Stimulated activated CD4-positive, alpha-beta T cell treated with anti-CD3 and anti-CD28 coated beads, Interleukin-1b, Interleukin-23, amount 100 ng/mL, for 48 hours (primary cell): ENCODE measurements at places on chromosomes 2 and 18.

- no peak for DNase-seq
These were observed 103.9 kb downstream of the RND3 start for GRCh38 chr2:150383587-150383986.

DNA sequence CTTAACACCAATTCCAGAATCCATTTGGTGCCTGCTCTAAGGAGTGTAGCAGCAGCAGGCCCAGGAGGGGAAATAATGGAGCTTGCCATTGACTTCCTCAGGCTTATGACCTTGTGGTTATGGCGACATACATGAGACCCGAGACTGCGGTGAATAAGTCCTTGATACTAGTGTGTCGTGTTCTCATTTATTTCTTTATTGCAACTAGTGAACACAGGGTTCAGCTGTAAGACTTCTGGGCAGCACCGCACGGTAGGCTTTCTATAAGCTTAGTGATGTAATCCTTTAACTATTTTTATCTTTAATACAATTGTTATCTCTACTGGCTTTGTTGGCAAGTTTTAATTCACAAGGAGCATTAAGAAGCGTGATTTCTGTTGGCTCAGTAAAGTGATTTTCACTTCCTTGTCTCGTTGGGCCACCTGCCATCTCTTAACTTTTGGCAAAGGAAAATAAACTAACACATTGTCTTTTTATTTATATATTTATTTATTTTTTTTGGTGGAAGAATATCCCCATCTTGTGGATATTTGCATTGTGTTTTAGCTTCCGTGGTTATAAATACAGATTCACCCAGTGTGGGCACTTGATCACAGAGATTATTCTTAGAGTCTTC lies 139.8 kb downstream of the LTBP1 start:
- no peak for DNase-seq

DNA sequence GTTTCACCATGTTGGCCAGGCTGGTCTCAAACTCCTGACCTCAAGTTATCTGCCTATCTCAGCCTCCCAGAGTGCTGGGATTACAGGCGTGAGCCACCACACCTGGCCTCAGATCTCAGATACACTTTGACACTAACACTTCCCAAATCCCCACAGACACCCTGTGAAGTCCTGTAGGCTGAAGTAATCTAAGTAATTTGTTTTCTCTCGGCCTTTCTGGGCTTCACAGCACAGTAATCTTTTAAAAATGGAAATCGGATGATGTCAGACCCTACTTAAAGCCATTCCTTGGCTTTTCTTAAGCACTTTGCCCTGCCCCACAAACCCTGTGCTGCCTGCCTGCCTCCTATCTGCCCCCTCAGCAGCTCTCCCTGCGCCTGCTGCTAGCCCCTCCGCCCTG lies 16.2 kb downstream of the ATIC start:
- no peak for DNase-seq

DNA sequence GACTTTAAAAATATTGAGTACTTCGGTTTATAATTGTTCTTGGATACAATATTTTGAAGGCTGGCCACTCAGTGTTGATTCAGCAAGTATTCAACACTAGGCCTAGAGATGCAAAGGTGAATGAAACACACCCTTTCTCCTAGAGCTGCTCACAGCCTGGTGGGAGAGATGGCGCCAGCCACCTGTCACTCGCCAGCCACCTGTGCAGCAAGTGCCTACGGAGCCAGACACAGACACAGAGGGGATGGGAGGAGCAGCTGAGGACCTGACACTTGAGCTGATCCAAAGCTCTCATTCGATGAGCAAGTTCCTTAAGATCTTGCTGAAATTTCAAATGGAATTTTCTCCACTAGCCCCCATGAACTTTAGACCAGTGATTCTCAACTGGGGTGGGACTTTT lies 151.1 kb upstream of the RIOK3 start:
- DNase-seq, result no peak

- DNase-seq, result no peak
These were observed 49.0 kb upstream of the MC4R start for GRCh38 chr18:60421356-60422118.

- DNase-seq, result no peak
These were observed 230.8 kb downstream of the SRBD1 start for GRCh38 chr2:45380131-45380836.

- no peak for DNase-seq
These were observed 708 bp downstream of the ZNF24 start for GRCh38 chr18:35343488-35343935.

DNA sequence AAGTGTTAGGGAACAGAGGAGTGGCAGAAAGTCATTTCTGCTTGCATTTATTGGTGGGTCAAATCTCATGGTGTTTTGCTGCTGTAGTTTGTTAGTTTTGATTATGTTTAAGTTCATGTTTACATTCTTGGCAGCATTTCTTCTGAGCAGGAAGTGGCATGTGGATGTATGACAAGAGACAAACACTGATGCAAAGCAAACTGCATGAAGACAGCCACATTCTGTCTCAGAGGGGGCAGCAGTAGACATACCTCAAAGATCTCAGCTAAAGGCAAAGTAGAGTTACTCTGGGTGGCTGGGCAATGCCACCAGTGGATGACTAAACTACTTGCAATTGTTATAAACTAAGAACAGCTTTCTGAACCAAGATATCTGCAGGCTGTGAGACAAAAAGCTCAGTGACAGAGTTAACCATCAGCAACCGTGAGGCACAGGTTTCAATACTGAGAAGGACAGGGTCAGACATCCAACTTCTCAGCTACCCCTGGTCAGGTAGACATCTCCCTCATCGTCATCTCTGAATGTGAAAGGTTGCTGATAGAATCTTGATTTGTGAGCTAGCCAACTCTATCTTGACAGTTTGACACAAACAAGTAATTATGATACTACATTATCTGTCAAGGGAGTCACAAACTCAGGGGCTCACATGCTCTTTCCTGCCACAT lies 16.4 kb downstream of the GALNT3 start:
- DNase-seq, result no peak

DNA sequence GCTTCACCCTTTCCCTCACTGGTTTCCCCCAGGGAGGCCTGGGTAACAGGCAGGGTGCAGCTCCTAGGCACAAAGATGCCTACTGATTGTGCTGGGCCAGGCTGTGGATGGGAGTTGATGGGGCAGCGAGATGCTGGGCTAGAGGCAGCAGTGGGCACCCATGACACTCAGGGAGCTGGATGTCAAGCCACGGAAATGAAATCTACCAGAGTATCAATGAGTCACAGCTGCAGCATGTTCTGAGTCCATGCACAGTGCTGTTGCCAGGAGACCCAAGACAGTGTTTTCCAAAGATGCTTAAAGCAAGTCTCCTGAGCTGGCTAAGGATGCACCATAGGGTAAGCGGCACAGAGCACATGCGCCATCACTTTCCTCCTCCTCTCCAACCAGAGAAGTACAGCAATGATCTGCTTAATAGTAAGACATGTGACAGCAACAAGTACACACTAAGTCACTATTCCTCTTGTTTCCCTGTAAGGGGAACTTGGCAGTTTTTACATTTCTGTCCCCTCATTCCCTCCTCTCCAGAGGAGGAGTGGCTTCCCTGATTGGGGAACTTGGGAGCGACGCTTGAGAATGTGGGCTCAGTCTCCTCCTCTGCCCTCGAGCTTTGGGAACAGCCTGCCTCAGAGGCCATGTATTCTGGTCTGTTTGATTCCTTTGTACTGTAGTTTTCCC lies 57.2 kb downstream of the CDC42EP3 start:
- DNase-seq, result no peak

- DNase-seq, result no peak
These were observed 184.8 kb downstream of the PRKCE start for GRCh38 chr2:45836316-45836715.

- DNase-seq, result no peak
These were observed 497.9 kb upstream of the RAB6C start for GRCh38 chr2:129481306-129482219.

DNA sequence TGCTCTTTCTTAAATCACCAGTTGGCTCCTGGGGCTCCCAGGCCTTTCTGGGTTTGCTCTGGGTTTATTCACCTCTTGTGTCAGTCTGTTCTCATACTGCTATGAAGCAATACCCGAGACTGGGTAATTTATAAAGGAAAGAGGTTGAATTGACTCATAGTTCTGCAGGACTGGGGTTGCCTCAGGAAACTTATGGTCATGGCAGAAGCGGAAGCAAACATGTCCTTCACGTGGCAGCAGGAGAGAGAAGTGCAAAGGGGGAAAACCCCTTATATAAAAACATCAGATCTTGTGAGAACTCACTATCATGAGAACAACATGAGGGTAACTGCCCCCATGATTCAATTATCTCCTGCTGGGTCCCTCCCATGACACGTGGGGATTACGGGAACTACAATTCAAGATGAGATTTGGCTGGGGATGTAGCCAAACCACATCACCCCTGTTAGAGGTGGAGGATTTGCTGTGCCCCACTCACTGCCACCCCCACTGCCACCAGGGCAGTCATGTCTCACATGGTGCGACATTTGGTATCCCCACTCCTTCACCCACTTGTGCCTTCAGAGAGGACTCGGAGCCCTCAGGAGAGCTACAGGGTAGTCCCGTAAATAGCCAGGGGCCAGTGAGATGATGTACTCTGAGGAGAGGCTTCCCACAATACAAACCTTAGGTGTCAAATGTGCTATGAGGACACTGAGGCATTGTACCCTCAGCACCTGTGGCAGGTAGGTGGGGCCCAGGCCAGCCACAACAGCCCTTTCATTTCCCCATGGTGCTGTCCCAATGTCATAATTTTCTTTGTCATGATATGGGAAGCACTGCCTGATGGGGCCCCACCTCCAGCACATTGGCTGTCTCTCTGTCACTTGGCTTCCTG lies 35.7 kb downstream of the CDC42EP3 start:
- DNase-seq, result peak; percentile 84

- DNase-seq, result no peak
These were observed 21.3 kb downstream of the CENPO start for GRCh38 chr2:24814516-24814915.

DNA sequence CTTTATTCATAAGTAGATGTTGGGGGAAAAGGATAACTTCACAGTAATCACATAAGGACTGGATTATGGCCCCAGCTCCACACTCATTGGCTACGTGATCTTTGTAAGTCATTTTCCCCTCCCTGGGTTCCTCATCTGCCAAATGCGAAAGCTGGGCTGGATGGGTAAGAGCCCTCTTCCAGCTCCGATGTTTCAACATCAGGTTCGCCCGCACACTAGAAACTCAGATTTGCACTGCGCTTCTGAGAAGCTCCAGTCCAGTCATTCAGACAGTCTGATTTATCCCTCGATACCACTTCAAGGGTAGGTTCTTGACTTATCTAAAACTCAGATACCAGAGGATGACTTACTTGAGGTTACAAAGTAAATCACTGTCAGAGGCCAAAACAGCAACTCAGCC lies 31.0 kb upstream of the RMDN2 start:
- peak; percentile 32 for DNase-seq

GRCh38 chr2:68279691-68280090 lies 27.4 kb upstream of the PPP3R1 start:
- no peak for DNase-seq

- DNase-seq, result no peak
These were observed 122.5 kb downstream of the MAIP1 start for GRCh38 chr2:200077838-200078237.

DNA sequence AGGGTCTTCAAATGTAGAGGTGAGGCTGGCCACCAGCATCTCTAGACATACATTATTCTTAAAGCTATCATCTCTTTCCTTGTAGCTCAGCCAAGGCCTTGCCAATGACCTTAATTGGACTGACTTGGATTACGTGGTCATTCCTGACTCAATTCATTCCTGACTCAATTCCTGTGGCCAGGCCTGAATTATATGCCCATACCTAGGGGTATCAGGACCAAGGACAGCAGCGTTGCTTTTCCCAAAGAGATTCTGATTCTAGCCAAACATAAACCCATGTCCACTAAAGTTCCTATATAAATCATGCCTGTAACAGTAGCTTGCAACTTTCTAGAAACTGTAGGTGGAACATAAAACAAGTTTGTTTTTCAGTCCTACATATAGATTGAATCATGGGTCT lies 231.7 kb downstream of the ARL6IP6 start:
- DNase-seq, result no peak

- DNase-seq, result no peak
These were observed 70.7 kb downstream of the NABP1 start for GRCh38 chr2:191748528-191749180.

- DNase-seq, result no peak
These were observed 2.9 kb downstream of the CHRND start for GRCh38 chr2:232528746-232529460.

GRCh38 chr2:68352651-68353391 lies 12.3 kb upstream of the PLEK start:
- no peak for DNase-seq

DNA sequence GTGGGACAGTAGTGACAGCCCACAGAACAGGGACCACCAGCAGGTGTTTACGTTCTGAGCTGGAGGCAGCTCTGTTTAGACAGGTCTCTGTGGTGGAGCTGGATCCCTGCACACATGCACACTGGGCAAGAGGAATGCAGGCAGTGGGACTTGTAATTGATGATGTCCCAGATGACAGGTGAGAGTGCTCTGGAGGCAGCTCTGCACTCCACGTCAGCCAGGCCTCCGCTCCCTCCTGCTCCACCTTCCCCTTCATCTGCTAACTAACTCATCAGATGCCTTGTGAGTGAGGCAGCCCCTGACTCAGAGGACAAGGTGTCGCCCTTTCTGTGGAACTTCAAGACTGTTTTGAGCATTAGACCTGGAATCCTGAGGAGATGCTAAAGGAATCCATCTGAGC lies 53.2 kb downstream of the SH3YL1 start:
- DNase-seq, result no peak

GRCh38 chr2:113266431-113266830 lies 12.3 kb downstream of the PAX8 start:
- no peak for DNase-seq

GRCh38 chr2:126932529-126932928 lies 33.8 kb downstream of the TEX51 start:
- DNase-seq, result no peak

GRCh38 chr2:8537562-8538155 lies 144.2 kb upstream of the ID2 start:
- DNase-seq, result no peak

GRCh38 chr2:9247177-9247576 lies 40.6 kb downstream of the ASAP2 start:
- DNase-seq, result no peak

DNA sequence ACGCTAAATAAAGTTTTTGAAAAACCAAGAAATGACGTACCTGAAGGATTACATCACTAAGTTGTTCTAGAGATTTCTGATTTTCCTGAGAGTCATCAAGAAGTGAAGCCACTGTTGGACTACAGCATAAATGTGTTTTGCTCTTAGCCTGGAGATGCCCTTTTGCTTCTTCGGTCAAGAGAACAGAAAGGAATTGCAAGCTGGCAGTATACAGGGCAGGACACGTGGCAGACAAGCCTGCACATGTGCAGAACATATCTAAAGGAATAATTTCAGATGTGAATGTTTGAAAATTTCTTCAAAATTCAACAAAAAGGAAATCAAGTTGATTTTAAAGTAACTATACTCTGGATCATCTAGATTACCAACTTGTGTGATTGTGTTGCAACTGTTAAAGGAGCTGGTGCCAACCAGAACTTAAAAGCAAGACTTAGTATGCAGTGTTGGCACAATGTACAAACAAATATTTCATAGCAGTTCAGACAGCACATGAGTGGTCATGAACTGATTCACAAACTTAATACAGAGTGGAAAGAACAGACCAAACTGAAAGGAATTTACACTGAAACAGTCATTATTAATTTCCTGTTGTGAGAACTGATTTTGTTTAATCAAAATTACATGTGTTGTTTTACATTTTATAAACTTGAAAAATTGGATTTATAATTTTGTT lies 100.4 kb upstream of the CD226 start:
- DNase-seq, result no peak
